GM23248 (cell line): ENCODE measurements at places on chromosomes 11 and 22. TPM values are rescaled to one million over a fixed set of nuclear protein-coding genes. Genes with fewer than 3 reads are reported as not detected.

The PHRF1 gene
- polyA plus RNA-seq = 10.9 and 11.0 TPM in 2 replicates

The RAB38 gene
- polyA plus RNA-seq = 1.5 and 2.5 TPM in 2 replicates

The RHOD gene
- polyA plus RNA-seq = 32.3 and 33.2 TPM in 2 replicates

The DEUP1 gene
- polyA plus RNA-seq = not detected in 2 replicates

The RIMBP3C gene
- 0.15 TPM in 1 of 2 replicates, not detected in the other for polyA plus RNA-seq

The ANGPTL5 gene
- polyA plus RNA-seq = 0.15 TPM in 1 of 2 replicates, not detected in the other

The FREY1 gene
- polyA plus RNA-seq = not detected in 2 replicates

The SOX10 gene
- polyA plus RNA-seq = not detected in 2 replicates

The FADD gene
- 37.8 and 38.3 TPM in 2 replicates for polyA plus RNA-seq

The ASCL2 gene
- not detected in 2 replicates for polyA plus RNA-seq

The KCNJ1 gene
- not detected in 2 replicates for polyA plus RNA-seq

The CD3G gene
- not detected in 2 replicates for polyA plus RNA-seq

The SPINDOC gene
- 0.30 and 0.86 TPM in 2 replicates for polyA plus RNA-seq

The C22orf42 gene
- not detected in 2 replicates for polyA plus RNA-seq

The MYOD1 gene
- polyA plus RNA-seq = not detected in 2 replicates

The MS4A3 gene
- polyA plus RNA-seq = not detected in 2 replicates

The KCNK4 gene
- 0.13 TPM in 1 of 2 replicates, not detected in the other for polyA plus RNA-seq

The GLYAT gene
- polyA plus RNA-seq = not detected in 2 replicates

The RFPL3 gene
- not detected in 2 replicates for polyA plus RNA-seq

The PKP3 gene
- 2.2 and 2.4 TPM in 2 replicates for polyA plus RNA-seq

The MS4A7 gene
- not detected in 2 replicates for polyA plus RNA-seq

The MEI1 gene
- polyA plus RNA-seq = 5.5 and 5.9 TPM in 2 replicates

The TUBA8 gene
- 0.13 TPM in 1 of 2 replicates, not detected in the other for polyA plus RNA-seq

The C11orf86 gene
- not detected in 2 replicates for polyA plus RNA-seq
